BE2C (cell line): ENCODE measurements at places on chromosomes 6 and 20.

DNA sequence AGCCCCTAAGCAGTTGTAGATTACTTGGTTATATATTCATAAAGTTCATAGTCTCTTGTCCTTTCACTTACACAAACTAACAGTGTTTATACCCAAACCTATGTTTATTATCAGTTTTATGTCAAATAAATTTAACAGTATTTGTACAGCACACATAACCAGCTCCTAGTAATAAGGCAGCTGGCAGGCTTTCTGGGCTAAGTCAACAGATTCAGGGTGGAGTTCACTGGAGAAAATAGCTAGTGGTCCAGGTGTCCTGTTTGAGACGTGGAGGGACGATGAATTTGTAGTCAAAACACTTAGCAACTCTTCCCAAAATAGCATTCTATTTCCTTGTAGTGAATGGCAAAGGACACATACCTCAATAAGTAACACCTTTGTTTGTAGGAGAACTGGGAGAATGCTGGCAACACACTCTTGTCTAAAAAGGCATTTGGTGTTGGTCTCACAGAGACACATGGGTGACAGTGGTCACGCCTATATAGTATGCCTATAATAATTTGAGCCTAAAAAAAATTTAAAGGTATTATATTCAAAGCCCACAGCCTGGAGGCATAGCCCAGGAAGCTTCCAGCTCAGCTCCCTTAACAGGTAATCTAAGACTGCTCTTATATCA is 156.4 kb upstream of the CARMIL1 start:
- DNase-seq = no peak

DNA sequence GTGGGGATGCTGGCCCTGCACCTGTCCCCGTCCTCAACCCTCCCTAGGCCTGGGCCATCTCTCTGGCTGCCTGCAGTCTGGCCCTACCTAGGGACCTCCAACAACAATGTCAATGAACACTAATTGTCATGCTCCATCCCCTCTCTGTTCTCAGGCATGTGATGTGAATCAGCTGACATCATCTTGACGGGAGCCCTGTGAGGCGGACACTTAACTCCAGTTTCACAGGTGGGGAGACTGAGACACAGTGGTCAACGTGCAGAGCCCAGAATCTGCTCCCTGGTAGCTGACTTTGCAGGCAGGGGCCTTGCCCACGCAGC is 762 bp upstream of the TCEA2 start:
- DNase-seq = no peak

GRCh38 chr20:23446505-23446904 is 6.2 kb downstream of the CST11 start:
- DNase-seq = peak; percentile 69

DNA sequence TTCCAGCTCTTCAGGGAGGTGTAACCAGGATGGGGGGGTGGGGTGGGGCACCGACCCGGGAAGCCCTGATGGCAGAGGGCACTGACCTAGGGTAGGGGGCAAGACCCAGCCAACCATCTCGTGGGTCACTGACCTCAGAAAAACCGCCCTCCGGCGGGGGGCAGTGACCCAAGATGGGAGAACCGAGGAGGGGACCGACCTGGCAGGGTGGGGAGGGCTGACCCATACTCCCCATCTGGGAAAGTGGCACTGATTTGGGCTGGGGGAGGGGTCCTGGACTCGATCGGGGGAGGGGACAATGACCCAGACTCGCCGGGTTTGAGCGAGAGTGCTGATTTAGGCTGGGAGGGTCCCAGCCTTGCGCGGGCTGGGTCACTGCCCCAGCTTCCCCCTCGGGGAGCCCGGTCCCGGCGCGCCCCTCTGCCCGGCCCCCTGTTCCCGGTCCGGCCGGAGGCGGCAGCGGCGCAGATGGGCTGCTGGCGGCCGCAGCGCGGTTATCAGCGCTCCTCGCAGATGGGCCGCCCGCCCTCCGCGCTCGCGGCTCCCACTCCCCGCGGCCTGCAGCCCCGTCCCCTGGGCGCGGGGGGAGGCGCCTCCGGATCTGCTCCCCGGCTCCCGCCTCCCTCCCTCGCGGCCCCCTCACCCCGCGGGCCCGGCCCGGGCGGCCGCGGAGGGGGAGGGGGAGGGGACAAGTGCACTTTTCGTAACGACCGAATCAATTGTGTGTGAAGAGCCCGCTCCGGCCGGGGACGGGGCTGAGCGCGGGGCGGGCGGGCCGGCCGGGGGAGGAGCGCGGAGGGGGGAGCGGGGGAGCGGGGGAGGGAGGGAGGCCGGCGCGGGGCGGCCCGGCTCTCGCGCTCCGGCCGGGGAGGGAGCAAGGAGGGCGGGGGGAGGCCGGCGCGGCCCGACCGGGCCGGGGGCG is 2.2 kb downstream of the NOL4L start:
- peak; percentile 69 for DNase-seq

DNA sequence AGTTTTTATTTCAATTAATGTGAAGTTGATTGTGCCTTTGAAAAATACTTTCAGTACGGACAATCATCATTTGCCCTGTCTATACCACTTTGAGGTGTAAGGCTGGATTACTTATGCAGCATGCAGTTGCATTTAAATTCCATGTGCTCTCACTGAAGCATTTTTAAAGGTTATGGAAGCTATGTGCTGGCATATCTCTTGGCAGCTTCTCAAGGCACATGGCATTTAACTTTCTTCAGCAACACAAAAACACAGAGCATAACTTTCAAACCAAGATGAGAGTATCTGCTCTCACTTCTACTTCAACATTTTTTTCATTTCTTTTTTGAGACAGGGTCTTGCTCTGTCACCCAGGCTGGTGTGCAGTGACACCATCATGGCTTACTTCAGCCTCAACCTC is 360.6 kb upstream of the RUNX2 start:
- no peak for DNase-seq
